ENCODE measurements at places on chromosomes 12 and 14.

DNA sequence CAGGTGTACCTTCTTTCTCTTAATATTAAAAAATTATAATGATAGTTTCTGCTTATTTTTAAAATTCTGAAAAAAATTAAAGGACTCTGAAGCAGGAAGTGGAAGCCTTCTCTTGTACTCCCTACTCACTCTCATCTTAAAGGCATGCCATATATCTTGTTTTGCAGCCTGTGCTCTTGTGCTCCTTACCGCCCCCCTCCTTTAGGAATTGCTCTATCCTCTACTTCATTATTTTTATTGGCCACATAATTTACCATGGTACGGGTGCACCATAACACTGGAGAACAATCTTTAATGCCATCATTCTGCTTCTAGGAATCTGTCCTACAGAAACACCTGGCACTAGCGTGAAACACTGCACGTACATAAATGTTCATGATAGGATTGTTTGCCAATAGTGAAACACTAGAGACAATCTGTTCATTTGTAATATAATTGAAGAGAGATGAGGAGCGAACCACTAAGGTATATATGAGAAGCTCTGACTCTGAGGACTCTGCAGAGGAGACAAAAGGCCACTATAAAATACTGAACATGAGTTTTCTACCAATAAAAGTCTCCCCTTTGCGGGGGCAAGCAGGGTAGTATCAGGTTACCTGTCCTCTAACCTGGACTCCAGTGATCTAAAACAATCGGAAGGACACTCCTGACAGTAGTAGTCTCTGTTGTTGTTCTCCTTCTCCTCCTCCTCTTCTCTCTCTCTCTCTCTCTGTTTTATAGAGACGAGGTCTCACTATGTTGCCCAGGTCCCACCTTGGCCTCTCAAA lies 6.3 kb upstream of the NYNRIN start:
- DNase-seq = peak; percentile 67

- no peak for DNase-seq
These were observed 31.5 kb downstream of the ABCB9 start for GRCh38 chr12:122934722-122935121.

DNA sequence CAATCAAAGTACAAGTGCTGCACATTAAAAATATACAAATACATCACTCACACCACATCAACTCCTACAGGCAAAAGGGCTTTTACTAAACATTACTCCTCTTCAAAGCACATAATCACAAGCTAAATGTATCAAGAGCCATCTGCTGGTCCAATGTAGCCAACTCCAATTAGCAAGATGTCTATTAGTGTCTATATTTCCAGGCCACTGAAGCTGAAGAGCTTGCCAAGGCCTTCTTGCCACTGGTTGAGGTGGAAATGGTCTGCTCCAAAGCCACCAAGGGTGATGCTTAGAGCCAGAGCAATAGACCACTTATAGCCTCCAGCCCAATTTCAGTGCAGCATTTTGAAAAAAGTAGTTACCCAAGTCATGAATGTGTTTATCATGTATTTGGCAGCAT lies 54.4 kb downstream of the RASSF9 start:
- DNase-seq = no peak

DNA sequence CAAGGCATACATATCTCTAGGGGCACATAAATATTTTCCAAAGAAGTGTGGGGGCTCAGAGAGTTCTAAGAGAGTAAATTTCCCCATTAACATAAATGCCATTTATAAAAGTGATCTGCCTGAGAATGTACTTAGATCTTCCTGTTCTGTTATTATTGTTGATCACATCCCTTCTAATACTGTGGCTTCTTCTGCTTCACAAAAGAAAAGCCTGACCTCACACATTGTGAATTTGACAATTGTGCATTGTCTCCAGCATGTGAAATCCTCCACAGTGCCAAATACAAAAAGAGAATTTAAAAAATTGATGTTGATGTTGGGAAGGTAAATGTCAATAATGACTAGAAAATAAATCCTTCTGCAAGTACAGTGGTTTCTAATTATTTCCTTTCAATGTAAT lies 330.5 kb upstream of the LRIG3 start:
- DNase-seq = no peak

- peak; percentile 100 for DNase-seq
These were observed 398.4 kb downstream of the DAD1 start for GRCh38 chr14:22190411-22191191.

GRCh38 chr12:122457627-122458026 lies 35.2 kb upstream of the CLIP1 start:
- no peak for DNase-seq
